Stimulated activated CD4-positive, alpha-beta T cell treated with anti-CD3 and anti-CD28 coated beads, Interleukin-2, amount 100 ng/mL, for 48 hours (primary cell): ENCODE measurements at places on chromosomes 2 and 18.

DNA sequence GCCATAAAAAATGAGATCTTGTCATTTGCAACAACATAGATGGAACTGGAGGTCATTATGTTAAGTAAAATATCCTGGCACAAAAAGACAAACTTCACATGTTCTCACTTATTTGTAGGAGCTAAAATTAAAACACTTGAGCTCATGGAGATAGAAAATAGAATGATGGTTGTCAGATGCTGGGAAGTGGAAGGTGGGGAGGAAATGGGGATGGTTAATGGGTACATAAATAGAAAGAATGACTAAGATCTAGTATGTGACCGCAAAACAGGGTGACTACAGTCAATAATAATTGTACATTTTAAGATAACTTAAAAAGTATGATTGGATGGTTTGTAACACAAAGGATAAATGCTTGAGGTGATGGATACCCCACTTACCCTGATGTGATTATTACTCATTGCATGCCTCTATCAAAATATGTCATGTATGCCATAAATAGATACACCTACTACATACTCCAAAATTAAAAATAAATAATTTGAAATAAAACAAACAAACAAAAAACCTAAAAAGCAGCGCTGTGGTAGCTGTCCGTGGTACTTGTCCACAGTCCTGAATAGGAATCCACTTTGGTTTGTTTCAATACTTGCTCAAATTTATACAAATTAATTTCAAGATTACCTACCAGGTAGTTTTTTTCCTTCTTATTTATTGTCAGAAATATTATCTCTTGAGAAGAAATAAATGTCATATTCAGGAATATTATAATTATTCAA, 224.5 kb downstream of the DLGAP1 start:
- DNase-seq, result no peak

DNA sequence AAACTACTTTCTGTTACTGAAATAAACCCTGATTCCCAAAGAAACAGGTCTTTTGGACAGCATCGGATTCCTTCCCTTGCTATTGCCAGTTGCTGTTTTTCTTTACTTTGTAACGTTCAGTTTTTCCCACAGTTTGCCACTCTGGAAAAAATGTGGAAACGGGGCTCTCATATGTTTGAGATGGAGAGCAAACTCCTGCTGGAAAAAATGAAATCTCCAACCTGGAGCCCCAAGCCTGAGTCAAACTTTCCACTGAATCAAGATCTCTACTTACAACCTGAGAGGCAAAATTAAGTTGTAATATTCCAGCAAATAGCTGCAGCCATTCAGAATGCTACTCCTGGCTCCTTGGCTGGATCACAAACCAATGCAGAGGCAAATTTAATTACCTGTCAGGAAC, 270.7 kb downstream of the SRBD1 start:
- no peak for DNase-seq

- no peak for DNase-seq
Observed at GRCh38 chr18:50638884-50639420, 79.1 kb downstream of the MAPK4 start.

- DNase-seq, result no peak
Observed at GRCh38 chr18:39184176-39184575, 1618.6 kb upstream of the CELF4 start.

DNA sequence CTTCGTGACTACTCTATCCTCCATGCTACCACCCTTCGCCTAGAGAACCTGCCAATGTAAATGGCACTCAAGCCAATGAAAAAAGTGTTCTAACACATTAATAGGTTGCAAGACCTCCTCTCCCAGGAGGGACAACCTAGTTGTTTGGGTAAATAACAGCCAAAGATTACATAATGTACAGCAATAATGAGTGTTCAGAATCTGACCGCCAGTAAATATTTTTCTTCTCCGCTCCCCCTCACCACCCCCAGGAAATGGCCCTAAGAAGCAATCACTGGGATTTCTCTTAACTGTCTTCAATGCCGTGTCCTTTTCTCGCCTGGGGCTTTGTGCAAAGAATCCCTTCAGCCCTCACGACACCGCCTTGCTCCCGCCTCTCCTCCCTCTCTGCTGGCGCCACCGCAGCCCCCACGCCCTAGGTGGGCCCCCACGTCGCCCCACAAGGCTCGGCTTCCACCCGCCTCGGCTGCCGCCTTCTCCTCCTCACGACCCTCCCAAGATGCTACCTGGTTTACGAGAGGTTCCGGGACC, 458 bp downstream of the HYCC2 start:
- DNase-seq, result no peak

- no peak for DNase-seq
Observed at GRCh38 chr18:3910512-3910911, 460.5 kb downstream of the TGIF1 start.

GRCh38 chr2:35298493-35298892, 1057.1 kb upstream of the CRIM1 start:
- DNase-seq, result no peak

- DNase-seq, result no peak
Observed at GRCh38 chr18:8140841-8141501, 468.3 kb upstream of the RAB12 start.
